Gastroesophageal sphincter (tissue), 4 donors: ENCODE measurements at places on chromosomes 13 and 19.

DNA sequence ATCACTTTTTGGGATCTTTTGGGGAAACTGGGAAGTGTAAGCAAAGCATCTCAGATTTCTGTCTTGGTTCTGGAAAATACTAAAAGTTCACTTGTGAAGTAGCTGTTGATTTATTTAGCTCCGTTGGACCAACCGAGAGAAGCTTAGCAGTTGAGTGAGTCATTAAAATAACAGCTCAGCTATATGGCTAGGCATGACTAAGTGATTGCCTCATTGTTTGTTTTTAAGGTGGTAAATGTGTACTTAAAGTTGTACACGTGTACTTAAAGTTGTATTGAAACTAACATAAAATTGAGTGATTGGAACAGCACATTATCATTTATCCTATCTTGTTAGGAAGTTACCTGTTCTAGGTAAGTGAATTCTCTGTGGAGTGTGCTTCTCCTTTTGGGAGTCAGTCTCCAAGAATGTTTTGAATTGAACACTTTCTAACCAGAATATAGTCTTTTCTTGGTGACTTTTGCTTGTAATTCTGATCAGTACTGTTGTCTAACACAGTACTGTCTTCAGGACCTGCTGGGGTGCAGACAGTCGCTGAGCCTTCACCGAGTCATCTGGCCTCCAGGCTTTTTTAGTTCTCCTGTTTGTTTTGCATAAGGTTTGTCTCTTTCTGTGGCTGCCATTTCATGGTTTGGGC lies 2.9 kb upstream of the DCUN1D2 start:
- no peak for ATAC-seq
- H3K27me3 ChIP-seq = no peaks in the 10 kb centered on the region
- peaks cover 5% of the 10 kb centered on the region for H3K4me1 ChIP-seq

DNA sequence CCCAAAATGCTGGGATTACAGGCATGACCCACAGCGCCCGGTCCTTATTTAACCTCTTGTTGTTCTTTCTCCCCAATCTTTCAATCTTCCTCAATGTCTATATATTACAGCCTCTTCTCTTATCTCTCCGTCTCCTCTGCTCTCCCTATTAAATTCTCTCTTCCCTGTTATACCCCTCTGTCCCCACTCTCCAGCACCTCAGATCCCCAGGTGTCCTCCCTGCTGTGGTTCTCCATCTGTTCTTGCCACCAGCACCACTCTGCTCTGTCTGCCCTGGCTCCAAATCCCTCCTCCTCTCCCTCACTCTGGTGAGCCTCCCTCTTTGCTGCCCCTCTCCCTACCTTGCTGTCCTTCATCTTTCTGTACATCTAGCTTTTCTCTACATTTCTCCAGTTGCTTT lies 1.1 kb downstream of the ZNF600 start:
- H3K27ac ChIP-seq = no peak overlapping the region
- H3K27me3 ChIP-seq = no peaks in the 10 kb centered on the region
- peaks cover 25% of the 10 kb centered on the region for H3K4me1 ChIP-seq

DNA sequence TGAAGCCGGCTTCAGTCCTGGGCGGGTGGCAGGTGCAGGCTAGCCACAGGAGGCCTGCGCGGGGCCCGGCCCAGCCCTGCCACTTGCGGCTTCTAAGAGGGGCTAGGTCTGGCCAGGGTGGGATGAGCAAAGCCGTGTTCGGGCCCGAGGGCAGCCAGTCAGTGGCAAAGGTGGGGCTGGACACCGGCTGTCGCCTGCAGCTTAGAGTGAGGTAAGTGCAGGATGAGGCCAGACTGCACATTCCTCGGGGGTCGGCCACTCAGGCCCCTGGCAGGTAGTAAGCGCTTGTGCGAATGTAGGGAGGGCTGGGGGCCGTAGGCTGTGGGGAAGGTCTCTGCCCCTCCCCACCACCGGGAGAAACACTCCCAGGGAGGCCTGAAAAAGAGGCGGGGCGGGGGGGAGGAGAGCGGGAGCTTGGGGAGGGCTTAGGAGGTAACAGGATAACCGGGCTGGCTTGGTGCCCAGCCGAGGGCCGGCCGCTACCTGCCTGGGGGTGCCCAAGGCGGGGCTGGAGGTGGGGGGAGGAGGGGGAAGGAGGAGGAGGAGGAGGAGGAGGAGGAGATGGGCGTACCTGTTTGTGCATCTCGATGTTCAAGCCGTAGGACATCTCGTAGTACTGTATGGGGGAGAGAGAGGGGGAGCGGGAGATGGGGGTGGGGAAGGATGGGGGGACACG lies 6.4 kb downstream of the TLE5 start:
- H3K4me3 ChIP-seq = no peak overlapping the region
- H3K27me3 ChIP-seq = no peaks in the 10 kb centered on the region
- no peak for ATAC-seq
- no peaks in the 10 kb centered on the region for H3K36me3 ChIP-seq
- H3K4me1 ChIP-seq = peaks cover 66% of the 10 kb centered on the region

DNA sequence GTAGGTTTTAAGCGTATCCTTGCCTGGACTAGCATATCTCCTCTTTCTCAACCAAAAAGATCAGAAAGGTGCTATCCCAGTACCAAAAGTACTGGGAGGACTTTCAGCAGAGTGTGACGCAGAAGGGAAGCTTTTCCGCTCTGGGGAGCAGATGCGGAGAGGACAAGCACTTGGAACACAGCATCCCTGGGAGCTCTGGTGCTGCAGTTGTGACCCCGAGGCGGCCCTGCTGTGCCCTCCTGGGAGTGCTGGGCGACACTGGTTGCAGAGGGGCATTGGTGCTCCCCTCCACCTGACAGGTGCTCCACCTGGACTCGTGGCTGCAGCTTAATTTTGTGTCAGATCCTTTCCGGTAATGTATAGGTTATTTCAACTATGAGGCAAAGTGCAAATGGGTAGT lies 3.4 kb downstream of the NAXD start:
- H3K27me3 ChIP-seq = no peaks in the 10 kb centered on the region
- no peak overlapping the region for H3K4me3 ChIP-seq
- peak overlapping the region; percentile 98 for H3K27ac ChIP-seq
- H3K36me3 ChIP-seq = no peaks in the 10 kb centered on the region
- ATAC-seq = no peak

DNA sequence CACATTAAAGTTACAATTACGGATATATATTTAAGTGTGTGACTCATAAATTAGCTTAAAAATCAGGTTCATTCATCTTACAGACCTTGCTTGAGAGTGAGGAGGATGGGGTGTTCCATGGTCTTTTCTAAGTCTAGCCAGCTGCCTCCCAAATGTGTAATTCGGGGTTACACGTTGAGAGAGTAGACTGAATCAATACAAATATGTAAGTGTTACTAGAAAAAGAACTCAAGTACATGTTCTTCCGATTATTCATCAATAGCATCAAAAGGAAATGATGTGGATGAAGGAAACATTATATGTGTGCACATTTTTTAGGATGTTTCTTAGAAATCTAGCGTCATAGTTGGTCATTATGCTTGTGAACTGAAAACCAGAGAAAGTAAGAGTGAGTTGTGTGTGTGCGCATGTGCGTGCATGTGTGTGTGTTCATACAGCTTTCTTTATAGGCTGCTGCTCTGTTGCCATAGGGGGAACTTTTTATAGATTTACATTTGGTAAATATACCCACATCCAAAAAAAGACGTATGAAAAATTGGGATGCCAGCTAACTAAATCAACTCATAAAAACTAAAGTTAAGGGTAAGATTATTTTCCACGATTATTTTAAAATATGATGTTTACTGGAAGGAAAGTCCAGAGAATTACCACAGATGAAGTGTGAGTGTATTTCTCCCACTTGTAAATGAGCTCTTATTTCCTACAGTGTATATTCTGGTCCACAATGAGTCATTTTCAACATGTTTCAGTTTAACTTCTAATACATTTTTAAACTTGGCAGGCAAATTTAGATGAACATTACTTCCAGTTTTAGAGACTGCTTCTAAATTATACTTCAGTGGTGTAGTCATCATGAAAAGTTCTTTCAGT lies 82.4 kb downstream of the PIBF1 start:
- H3K36me3 ChIP-seq = no peaks in the 10 kb centered on the region
- no peak for ATAC-seq

DNA sequence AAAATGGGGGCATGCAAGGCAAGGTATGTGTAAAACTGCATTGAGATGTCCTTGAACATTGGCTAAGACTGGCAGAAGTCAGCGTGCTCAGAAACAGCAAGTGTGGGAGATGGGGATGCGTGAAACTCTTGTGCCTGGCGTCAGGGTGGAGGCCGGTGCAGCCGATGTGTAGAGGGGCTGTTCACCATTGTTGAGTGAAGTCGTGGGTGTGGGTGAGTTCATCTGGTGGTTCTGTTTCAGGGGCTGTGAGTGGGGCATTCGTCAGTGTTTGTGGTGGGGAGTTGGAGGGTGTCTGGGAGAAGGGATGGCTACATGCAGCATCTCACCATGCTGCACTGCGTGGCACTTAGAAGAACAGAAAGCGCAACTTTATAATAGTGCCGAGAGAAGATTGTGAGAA lies 11.4 kb upstream of the MIA start:
- peaks cover 4% of the 10 kb centered on the region for H3K36me3 ChIP-seq
- no peaks in the 10 kb centered on the region for H3K4me1 ChIP-seq
- no peak for ATAC-seq
- H3K27ac ChIP-seq = no peak overlapping the region
- H3K4me3 ChIP-seq = no peak overlapping the region

DNA sequence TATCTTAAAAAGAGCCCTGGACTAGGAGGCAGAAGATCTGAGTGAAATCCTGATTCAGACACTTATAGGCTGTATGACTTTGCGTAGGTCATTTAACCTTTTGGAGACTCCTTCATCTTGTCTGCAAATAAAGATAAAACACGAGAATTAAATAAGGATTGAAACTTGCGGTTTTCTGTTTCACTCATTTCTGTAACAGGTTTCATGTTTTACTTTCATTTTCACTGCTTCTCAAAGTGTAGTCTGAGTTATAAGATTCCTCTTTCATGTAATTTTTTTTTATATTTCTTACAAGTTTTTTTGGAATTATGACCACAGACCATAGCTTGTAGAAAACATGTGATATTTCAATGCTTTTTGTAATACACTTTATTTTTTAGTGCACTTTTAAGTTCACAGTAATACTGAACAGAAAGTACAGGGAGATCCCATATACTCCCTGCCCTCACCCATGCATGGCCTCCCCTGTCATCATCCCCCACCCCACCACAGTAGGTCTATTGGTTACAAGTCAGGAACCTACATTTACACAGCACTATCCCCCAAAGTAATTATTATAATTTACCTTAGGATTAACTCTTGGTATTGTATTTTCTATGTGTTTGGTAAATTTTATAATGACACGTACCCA lies 174.6 kb downstream of the ITGBL1 start:
- H3K27me3 ChIP-seq = no peaks in the 10 kb centered on the region
- ATAC-seq = peak; percentile 51
- H3K4me3 ChIP-seq = peak overlapping the region; percentile 25
- no peaks in the 10 kb centered on the region for H3K36me3 ChIP-seq
- no peaks in the 10 kb centered on the region for H3K4me1 ChIP-seq

DNA sequence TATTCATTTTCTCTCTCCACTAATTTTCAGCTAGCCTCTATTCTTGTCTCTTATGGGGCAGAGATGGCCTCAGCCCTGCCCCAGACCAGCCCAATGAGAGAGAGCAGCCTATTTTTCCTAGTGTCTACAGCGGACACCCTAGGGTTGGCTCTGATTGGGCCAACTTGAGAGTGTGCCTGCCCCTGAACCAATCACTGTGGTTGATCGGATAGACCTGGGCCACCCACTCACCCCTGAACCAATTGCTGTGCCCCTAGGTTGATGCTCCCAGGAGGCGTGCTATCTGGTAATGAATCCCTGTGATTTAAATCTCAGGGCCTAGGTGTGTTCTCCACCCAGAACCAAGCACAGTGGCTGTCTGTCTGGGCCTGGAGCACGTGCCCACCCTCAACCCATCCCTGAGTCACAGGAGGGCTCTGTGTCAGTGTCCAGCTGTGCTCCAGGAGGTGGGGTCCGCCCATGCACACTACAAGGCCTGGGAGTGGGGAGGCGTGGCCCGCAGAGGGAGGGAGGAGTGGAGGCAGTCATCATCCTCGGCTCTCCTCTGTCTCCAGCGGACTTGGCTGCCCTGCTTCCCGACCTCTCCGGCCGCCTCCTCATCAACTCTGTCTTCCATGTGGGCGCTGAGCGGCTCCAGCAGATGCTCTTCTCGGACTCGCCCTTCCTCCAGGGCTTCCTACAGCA lies 14.9 kb upstream of the SCN1B start:
- peaks cover 5% of the 10 kb centered on the region for H3K4me1 ChIP-seq
- peaks cover 91% of the 10 kb centered on the region for H3K36me3 ChIP-seq
- peak; percentile 54 for ATAC-seq
- peak overlapping the region; percentile 13 for H3K27ac ChIP-seq
- no peaks in the 10 kb centered on the region for H3K27me3 ChIP-seq

GRCh38 chr19:7641290-7642276 lies 4.7 kb downstream of the STXBP2 start:
- H3K4me1 ChIP-seq = peaks cover 3% of the 10 kb centered on the region
- H3K27me3 ChIP-seq = peaks cover 99% of the 10 kb centered on the region
- H3K4me3 ChIP-seq = no peak overlapping the region

DNA sequence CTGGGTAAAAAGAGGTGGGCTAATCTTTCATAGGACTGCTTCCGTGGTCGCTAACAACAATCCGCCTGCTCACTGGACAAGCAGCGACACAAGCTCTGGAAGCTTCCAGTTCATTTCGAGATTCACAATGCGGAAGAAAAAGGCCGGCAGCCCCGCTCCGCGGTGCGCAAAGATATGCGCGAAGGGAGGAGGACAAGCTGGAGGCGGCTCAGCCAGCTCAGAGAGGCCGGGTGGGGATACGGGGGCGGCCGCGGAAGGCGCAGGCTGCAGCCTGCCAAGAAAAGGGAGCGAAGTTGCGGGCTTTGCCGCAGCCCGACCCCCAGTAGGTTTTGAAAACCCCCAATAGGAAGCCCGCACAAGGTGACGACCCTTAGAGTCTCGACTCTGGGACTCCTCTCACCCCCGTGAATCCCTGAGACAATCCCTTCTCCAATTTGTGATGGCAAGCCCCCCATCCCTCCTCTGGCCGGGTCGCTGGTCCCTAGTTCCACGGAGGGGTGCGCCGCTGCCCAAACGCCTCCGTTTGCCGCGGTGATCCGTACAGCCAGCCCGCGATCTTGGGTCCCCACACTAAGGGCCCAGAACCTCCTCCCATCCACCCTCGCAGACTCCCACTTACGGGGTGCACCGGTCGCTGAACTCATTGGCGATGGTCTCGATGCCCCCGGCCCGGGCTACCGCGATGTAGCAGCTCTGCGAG lies 697 bp downstream of the HSPH1 start:
- peak overlapping the region; percentile 88 for H3K27ac ChIP-seq
- H3K36me3 ChIP-seq = peaks cover 8% of the 10 kb centered on the region
- peaks cover 10% of the 10 kb centered on the region for H3K4me1 ChIP-seq
- no peak for ATAC-seq
- no peaks in the 10 kb centered on the region for H3K27me3 ChIP-seq

DNA sequence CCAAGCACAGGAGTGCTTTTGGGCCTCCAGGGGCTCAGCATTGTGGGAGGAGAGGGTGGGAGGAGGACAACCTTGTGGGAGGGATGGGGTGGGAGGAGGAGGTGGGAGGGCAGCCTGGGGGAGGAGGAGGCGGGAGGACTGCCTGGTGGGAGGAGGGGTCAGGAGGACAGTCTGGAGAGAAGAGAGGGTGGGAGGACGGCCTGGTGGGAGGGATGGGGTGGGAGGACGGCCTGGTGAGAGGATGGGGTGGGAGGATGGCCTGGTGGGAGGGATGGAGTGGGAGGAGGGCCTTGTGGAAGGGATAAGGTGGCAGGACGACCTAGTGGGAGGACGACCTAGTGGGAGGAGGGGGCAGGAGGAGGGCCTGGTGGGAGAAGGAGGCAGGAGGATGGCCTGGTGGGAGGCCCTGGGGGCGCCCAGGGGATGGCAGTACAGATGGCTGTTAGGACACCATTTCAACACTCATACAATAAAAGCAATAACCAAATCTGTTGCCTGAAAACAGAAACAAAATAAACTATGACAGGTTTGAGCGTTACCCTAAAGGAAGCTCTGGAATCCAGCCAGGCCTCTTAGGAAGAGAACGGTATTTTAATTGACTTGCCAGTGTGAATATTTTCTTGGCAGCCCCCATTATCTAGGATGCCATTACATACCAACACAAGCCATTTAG lies 63.7 kb downstream of the CRYL1 start:
- H3K27me3 ChIP-seq = no peaks in the 10 kb centered on the region
- peaks cover 6% of the 10 kb centered on the region for H3K4me1 ChIP-seq
- H3K36me3 ChIP-seq = peaks cover under 1% of the 10 kb centered on the region
- no peak overlapping the region for H3K4me3 ChIP-seq
